CD4-positive, alpha-beta T cell treated with Interleukin-15 for 4 hours (primary cell): ENCODE measurements at places on chromosomes 5 and 9.

GRCh38 chr5:11012295-11012694, 251.3 kb upstream of the DAP start:
- no peak for DNase-seq

- DNase-seq = no peak
Measured at GRCh38 chr5:99379187-99379586, 450.4 kb upstream of the CHD1 start.

DNA sequence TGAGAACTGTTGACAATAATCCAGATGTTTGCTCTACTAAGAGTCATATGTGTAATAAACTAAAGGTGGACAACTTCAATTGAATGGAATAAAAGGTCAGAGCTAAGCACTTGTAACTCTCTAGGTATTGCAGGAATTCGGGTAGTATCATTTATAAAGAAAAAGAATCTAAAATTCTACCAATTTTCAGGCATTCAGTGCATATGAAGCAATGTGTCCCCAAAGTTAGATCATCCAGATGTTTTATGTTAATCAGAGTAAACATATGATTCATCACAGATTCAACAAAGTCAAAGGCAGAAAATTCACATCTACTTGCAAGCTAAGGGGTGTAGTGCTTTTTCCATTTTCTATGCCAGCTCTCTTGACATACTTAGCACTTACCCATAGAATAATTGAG, 477.1 kb downstream of the PDE4D start:
- DNase-seq = no peak

GRCh38 chr5:98698359-98698758, 75.1 kb upstream of the RGMB start:
- no peak for DNase-seq

DNA sequence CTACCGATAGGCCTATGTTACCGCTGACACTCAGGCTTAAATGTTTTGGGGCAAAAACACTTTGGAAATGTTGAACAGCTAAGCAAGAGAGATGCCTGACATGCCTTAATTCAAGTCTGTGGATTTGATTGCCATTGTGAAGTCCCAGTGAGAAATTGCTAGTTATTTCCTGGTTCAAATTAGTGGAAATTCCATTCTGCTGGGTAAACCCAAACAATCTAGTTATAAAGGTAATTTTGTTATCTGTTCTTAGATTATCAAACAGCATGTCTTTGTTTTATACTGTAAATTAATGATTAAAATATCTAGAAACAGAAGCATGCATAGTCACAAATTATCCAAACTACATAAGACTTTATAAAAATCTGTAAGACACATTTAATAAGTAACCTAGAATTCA, 96.6 kb downstream of the PJA2 start:
- no peak for DNase-seq

DNA sequence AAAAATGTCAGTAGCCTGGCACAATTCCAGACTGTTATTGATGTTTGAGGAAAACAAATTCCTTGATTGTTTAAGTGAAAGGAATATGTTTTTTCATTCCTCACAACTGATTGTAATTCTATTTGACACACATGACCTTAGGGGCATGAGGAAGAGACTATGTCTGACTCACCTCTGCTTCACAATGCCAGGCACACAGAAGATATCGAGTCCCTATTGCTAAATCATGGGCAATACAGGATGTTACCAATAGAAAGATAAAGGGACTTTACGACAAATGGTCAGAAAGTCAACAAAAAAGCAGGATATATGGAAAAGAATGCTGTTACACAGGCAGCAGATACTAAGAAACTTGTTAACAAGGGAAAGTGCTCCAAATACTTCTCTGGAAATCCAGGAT, 1903.5 kb downstream of the EFNA5 start:
- no peak for DNase-seq

GRCh38 chr9:37410969-37411785, 11.3 kb upstream of the GRHPR start:
- DNase-seq = no peak

DNA sequence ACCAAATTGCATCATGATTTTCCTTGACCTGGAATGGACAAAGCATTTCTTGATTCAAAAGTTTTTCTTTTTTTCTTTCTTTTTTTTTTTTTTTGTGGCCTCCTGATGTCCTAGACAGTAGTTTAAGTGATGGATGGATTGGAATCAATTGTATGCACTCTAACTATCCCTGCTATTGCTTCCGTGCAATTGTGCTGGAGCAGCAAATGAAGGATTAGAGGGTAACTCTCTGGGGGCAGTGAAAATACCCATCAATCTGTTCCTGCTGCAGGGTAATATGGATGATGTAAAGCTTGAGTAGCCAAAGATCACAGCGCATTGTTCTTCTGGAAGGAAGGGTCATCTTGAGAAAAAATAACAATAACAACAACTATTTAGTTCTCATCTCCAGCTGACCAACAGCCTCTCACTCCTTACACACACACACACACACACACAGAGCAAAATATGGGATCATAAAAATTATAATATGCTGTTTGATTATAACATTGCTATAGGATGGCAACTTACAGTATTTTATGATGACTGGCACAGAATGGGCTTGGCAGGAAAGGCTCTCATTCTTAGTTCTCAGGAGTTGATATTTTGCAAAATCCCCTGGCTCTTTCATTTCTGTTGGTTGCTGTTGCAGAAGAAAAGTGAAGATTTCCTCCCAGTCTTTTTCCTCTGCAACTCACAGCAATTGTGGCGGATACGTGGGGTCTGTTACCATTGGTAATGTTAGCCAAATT, 160.9 kb upstream of the DMAC1 start:
- no peak for DNase-seq

GRCh38 chr5:27906931-27907601, 868.7 kb upstream of the CDH9 start:
- DNase-seq = no peak

GRCh38 chr5:39021413-39021812, 52.8 kb downstream of the RICTOR start:
- DNase-seq = no peak

GRCh38 chr5:32126691-32127090, 47.4 kb downstream of the GOLPH3 start:
- no peak for DNase-seq

DNA sequence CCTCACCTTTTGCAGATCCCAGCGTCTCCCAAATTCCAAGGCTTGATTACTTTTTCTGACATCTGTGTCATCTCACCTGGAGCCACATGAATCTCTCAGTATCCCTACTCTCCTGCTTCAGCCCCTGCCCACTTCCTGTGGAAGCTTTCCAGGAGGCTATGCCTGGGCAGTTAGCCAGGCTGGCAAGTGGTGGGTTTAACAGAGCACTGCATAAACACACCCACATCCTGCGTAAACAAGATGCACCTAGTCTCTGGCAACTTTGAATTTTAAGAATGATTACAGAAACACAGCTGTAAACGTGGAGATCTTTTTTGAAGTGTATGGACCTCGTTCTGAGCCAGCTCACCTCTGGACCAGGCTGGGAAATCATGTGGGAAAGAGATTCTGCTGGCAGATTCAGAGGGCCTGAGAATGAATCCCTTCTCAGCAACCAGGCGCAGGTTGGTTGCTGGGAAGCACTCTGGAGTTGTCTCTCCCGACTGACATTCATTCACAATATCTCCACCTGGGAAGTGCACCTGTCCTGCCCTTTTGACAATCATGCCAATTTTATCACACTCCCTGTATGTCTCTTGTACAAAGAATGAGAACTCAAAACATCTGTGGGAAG, 55.7 kb upstream of the FANCC start:
- DNase-seq = no peak

- no peak for DNase-seq
Measured at GRCh38 chr5:1799110-1799601, 481 bp downstream of the MRPL36 start.

DNA sequence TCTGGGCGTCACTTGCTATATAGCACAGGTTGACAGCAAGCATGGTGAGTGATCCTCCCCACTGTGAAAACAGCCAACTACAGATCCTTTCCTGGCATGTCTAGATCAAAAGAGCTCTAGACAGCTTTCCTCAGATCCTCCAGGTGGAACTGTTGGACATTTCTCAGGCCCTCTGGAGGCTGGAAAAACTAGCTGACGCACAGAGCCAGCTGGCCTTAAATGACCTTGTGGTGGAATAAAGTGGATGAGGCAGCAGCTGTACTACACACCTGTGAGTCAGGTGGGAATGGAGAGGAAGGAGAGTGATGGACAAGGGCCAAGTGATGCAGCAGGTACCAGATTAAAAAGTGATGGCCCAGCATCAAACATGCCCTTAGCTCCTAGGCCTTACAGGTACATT, 172.7 kb downstream of the TRIM32 start:
- DNase-seq = no peak

DNA sequence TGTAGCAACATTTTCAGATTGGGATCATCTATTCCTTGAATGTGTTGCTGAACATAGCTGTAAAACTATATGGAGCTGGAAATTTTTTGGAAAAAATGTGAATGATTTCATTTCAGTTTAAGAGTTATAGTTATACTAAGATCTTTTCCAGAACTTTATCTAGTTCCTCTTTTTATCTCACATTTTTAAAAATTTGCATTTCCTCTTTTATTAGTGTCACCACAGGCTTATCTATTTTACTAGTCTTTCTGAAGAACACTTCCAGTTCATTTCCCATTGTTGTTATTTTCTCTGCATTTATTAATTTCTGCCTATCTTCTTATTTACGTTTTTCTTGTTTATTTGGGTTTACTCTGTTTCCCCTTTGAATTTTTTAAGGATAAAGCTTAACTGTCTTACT, 46.0 kb upstream of the FSTL4 start:
- no peak for DNase-seq

GRCh38 chr9:133225171-133226011, 16.3 kb upstream of the OBP2B start:
- DNase-seq = no peak

GRCh38 chr9:135085830-135086546, 1.5 kb upstream of the OLFM1 start:
- no peak for DNase-seq

GRCh38 chr9:4839470-4839912, 46.7 kb downstream of the RCL1 start:
- no peak for DNase-seq

DNA sequence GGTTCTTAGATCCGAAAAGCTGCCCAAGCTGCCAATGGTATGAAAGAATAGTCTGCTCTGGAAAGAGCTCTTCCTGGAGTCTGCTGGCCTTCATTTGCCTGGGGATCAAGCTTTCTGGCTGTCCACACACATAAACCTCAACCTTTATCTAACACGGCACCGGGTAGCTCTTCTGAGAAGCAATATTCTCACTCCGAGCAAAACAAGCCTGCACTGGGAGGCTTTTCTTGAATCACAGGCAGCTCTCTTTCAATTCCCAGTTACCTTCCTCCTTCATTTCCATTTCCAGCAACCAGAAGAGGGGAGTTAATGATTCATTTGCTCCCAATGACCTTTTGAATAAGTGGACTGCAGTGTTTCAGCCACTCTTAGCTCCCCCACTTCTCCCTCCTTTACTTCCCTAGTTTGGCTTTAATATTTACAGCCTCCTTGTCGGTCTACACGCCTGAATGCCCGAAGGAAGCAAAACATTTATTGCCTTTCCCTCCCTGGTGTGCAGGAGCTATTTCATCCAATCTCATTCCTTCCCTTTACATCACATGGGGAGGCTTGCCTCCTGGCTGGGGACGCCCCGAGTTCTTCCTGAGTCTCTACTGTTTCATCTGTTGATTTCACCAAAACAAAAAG, 187.1 kb downstream of the ARHGEF28 start:
- no peak for DNase-seq

DNA sequence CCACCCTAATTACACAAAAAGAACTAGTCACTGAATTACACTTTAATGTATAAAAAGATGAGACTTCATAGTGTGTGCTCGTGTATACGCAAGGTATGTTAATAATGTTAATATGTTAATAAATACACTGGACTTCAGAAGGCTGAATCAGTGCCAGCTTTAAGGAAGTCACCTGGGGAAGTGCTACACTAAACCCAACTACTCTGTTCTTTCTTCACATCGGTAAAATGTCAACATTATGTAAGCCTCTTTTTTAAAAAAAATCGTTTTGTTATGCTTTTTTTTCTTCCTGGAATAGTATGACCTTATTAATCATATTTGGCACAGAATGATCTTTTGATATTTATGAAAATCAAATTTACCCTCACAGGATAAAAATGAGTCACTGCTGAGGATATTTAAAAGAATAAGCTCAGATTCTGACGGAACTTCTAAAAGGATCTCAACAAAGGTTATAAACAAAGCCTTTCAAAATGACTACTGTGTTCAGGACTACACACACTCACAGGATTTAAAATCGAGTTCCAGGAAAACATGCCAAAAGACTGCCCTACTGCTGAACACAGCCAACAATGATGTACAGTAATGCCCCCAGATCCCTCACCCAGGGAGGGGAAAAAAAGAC, 75.9 kb downstream of the AUH start:
- DNase-seq = no peak
